ENCODE measurements at places on chromosomes 6 and 20.

- DNase-seq: no peak
Measured at GRCh38 chr6:15048367-15048766, 197.5 kb upstream of the JARID2 start.

GRCh38 chr6:119575721-119576120 lies 226.2 kb upstream of the MAN1A1 start:
- DNase-seq: no peak

GRCh38 chr6:56932910-56933477 lies 21.9 kb upstream of the BEND6 start:
- DNase-seq: no peak

DNA sequence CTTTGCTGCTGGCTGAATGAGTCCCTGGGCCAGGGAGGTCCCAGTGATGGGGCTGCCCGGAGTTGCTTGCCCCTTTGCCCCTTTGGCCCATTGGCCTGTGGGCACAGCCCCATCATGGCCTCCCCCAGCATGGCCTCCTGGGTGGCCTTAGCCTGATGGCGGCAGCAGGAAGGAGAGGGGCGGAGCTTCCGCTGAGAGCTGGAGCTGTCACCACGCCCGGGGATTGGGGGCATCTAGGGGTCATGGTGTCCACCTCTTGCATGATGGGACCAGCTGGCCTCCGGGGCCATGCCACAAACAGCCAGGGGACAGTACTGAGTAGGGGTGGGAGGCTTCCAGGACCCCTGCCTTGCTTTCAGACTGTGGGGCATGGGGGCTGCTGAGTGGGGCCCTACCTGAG lies 31.5 kb upstream of the GATA5 start:
- DNase-seq: no peak

DNA sequence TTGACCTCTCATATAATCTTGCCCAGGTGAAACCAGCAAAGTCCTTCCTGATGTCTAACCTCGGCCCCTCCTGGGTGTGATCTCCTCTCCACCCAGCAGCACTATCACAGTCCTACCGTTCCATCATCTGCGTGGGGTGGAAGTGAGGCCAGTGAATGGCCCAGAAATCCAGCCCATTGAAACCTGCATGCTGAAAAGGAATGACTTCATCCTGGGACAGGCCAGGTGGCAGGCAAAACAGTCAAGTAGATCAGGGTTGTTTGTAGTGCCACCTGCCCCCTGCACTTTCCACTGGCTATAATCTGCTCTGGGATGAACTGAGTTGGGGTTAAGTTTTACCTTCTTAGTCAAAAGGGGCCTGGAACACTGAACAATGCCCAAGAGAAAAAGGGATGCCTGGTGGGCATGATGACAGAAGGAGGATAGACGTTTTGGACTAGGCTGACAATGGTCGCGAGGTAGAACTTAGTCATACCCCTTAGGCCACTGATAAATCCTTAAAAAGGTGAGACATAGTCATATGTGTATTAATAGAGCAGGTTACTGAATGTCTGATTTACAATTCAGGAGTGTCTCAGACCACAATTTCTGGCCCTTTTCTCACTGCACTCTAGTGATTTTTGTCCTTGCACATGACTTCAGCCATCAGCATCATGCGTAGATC lies 8.1 kb upstream of the HSP90AB1 start:
- no peak for DNase-seq

DNA sequence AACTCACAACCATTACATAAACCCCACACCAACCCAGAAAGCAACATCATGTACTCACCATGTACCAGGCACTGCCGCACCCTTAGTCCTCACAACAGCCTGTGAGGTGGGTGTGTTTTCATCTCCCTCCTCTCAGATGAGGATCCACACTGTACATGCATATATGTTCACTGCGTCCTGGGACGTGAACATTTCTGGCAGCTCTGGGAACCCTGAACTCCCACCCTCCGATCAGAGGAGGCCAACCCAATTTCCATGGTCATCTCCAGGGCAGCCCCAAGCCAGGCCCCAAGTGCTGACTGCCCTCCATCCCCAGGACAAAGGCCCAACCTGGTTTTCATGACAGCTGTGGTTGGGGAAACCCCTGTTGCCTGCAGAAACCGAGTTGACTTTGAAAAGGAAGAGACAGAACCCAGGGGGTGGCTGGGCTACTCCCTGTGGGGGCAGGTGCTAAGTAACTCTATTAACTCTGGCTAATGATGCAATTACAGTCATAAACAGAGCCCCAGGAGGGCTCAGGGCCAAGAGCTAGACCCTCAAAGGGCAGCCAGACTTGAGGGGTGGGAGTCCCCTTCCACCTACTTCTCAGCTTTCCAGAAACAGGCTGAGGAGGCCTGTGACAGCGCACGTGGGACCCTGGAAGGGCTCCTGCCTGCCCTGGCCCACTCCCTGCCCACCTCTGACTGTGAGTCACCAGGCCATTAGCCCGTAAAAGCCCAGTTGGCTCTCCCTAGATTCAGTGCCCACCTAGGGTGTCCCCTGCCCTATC lies 2.6 kb downstream of the TFEB start:
- no peak for DNase-seq

GRCh38 chr6:78324213-78324612 lies 543.1 kb upstream of the IRAK1BP1 start:
- no peak for DNase-seq

- DNase-seq: peak; percentile 76
Measured at GRCh38 chr20:53592992-53593465, 610 bp downstream of the ZNF217 start.

- no peak for DNase-seq
Measured at GRCh38 chr20:56766528-56766927, 137.4 kb downstream of the TFAP2C start.

- DNase-seq: no peak
Measured at GRCh38 chr6:25794784-25795183, 37.1 kb downstream of the SLC17A1 start.

GRCh38 chr6:130980310-130981032 lies 82.6 kb downstream of the EPB41L2 start:
- DNase-seq: no peak

- no peak for DNase-seq
Measured at GRCh38 chr6:36289281-36289878, 19.5 kb downstream of the PNPLA1 start.

DNA sequence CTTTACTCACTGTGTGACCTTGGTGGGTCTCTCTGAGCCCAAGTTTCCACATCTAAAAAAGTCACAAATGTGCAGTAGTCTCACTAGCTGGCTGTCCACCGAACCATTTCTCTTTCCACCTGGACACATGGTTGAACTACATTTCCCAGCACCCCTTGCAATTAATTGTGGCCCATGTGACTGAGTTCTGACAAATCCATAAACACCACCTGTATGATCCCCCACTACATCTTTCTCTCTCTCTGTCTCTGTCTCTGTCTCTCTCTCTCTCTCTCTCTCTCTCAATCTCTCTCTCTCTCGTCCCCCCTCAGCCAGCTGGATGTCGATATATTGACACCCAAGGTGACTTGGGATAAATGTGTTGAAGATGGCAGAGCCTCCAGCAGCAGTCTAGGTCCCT lies 42.8 kb downstream of the SNHG17 start:
- DNase-seq: no peak

DNA sequence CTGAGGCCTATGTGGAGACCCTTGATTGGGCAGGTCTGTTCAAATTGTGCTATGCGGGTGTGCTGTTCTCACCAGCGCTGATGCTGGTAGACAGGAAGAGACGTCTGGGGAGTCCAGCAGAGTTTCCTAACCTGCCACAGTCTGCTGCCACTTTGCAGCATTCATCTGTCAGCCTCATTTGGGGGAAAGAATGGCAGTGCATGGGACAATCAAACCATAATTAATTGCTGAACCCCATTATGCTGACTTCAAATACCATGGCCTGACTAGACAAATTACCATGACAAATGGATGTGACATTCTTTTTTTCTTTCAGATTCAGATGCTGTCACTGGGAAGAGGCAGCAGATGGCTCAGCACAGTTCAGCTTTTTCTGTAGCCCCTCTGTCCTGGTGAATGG lies 171.4 kb upstream of the SYNDIG1 start:
- DNase-seq: no peak

DNA sequence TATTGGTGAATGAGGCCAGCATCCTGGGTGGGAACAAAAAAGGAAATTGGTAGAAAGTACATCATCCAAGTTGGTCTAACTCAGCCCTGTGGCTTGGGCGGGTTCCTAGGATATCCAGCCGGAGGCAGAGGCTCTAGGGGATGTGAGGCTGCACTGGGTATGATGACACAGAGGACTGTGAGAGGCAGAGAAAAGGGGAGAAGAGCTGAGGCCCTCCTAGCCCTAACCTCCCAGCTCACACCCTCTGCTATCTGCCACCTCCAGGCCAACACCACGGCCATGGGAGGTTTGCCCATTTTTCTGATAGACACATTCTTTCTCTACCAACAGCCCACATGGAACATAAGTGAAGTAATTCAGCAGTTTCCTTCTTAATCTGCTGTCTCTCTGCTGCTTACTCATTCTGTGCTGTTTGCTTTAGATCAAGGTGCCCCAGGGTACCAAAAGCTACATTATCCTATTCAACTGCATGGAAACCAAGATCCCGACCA lies 284.4 kb downstream of the ESR1 start:
- DNase-seq: no peak

Data from left forelimb (tissue), 1 donor.